ENCODE measurements at places on chromosomes 4 and X.

DNA sequence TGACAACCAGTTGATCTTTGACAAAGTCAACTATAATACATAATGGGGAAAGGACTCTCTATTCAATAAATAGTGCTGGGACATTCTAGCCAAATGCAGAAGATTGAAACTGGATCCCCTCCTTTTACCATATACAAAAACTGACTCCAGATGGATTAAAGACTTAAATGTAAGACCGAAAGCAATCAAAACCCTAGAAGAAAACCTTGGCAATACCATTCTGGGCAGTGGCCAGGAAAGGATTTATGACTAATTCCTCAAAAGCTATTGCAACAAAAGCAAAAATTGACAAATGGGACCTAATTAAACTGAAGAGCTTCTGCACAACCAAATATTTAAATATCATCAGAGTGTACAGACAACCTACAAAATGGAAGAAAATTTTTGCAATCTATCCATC lies 185.1 kb downstream of the NPNT start:
- DNase-seq: no peak

DNA sequence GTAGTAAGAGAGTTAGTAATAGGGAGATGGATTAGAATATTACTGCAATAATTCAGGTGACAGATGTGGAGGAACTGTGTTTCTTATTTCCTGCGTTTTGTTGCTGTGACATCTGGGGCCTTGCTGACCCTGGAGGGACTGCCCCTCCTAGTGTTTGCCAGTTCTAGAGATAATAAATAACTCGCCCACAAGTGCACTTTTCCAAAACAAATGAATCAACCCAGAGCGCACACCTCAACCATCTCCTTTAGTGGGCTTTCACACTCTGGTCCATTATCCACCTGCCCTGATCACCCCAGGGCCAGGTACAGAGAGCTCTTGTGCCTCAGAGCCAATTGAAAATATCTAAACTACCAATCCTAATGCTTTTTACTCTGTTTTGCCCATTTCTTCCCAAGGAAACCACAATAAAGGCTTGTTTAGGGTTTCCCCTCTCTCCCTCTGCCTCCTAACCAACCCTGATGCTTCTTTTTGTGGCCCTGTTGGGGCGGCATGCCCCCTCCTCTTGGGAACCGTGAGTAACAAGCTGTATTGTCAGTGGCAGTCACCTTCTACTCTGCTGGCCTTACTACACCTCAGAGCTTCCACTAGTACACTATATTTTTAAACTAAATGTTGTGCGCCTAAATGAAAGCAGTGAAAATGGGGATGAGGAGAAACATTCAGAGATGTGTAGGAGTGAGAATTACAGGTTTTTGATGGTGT lies 270.5 kb downstream of the TENM3 start:
- no peak for DNase-seq

DNA sequence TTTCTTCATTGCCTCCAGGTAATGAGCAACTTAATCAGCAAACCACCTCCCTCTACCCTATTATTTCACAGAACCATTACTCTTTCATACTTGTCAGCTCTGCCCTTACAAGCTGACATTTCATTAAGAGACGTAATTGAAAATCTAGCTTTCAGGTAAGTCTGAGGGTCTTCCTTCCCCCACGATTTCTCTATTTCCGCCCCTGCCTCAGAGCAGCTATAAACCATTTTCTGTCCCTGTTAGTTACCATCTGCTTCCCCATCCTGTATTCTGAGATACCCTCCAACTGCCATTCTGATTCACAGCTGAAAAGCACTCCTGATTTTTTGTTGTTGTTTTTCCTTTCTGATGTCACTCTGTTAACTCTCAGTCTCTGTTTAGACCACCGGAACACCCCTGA lies 37.1 kb downstream of the SH3RF1 start:
- DNase-seq: no peak

DNA sequence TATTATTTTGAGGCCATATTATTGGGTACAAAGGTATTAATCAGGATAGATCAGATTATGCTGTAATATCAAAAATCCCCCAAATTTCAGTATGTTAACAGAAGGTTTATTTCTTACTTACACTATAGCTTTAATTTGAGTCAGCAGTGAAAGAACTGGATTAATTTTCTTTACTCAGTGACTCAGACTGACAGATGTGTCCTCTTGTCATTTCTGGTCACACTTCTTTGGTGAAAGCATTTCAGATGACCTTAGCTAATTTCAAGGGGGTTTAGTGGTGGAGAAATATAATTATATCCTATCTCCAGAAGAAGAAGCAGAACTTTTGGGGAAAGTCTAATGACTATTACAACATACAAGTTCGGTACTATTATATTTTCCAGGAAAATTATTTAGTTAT lies 12.4 kb downstream of the DDIT4L start:
- DNase-seq: no peak

DNA sequence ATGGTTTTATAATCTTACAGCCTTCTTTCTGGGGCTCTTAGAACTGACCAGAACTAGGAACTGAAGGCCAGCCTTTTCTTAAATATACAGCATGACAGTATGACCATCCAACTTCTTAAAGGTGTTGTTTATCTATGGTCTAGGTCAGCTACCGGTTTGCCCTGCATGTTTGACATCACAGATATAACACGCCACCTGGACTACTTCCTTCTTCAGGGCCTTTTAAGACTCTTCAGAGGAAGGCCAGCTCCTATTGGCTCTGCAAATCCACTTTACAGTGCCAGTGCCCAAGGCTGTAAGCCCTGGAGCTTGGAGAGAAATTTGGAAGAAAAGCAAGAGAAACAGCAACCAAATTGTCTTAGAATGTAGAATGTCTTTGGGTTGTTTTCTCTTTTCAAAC lies 185.5 kb downstream of the MGST2 start:
- DNase-seq: no peak

DNA sequence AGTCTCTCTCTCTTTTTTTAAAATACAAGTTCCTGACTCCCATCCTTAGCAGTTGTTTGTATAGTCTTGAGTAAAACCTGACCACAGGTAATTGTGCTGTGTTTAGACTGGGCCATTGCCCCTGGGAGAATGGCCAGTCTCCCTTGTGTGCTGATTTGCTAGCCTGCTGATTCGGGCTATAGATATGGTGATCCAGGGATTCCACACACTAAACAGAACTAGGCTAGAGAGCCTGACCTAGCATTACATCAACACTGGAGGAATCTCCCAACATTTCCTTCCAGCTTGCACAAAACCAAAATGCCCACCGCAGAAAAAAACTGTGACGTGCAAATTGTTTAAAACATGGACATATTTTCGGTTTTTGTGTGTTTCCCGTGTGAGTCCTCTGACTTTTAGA lies 5.1 kb downstream of the UPRT start:
- no peak for DNase-seq
